Mesenteric fat pad (tissue), 1 donor: ENCODE measurements at places on chromosomes 3 and 15. TPM values are rescaled to one million over a fixed set of nuclear protein-coding genes. Genes with fewer than 3 reads are reported as not detected.

The WNT5A gene
- total RNA-seq: 1.7 TPM

The EFHB gene
- 1.3 TPM for total RNA-seq

The HHATL gene
- 0.48 TPM for total RNA-seq

The SLC9A9 gene
- 21.0 TPM for total RNA-seq

The EPB42 gene
- total RNA-seq: 2.8 TPM

The MST1R gene
- total RNA-seq: 1.8 TPM

The GRK7 gene
- not detected for total RNA-seq

The MESP1 gene
- 16.0 TPM for total RNA-seq

The LRRIQ4 gene
- not detected for total RNA-seq

The SCN5A gene
- 0.58 TPM for total RNA-seq

The SLC24A5 gene
- total RNA-seq: not detected

The SCN11A gene
- 0.32 TPM for total RNA-seq

The TM4SF18 gene
- 12.3 TPM for total RNA-seq

The CHRFAM7A gene
- total RNA-seq: 3.5 TPM

The LYSMD2 gene
- 9.7 TPM for total RNA-seq

The GHSR gene
- total RNA-seq: not detected
